Natural killer cell treated with Interleukin-12 subunit alpha and Interleukin-12 subunit beta and Interleukin-15 and Interleukin-18, amount 100 ng/mL, for 72 hours (primary cell): ENCODE measurements at places on chromosomes 1 and 21. TPM values are rescaled to one million over a fixed set of nuclear protein-coding genes. Genes with fewer than 3 reads are reported as not detected.

- DNase-seq, result peak; percentile 67
- no peaks in the 10 kb centered on the region for H3K36me3 ChIP-seq
- no peak within 1 kb of the TSS for H3K27ac ChIP-seq
- H3K4me3 ChIP-seq, result peak within 1 kb of the TSS; percentile 81
These were observed at the start of gene MANEAL for GRCh38 chr1:37793773-37794371. TSS of gene MANEAL (plus strand) at chr1:37793847. CDS start at chr1:37794183, 336 bp downstream.

GRCh38 chr1:29631361-29631760 is 395.0 kb downstream of the PTPRU start:
- H3K4me3 ChIP-seq, result no peak overlapping the region
- DNase-seq, result peak; percentile 45
- H3K27me3 ChIP-seq, result peaks cover 27% of the 10 kb centered on the region
- H3K36me3 ChIP-seq, result no peaks in the 10 kb centered on the region
- no peaks in the 10 kb centered on the region for H3K4me1 ChIP-seq

- peaks cover 12% of the 10 kb centered on the region for H3K4me1 ChIP-seq
- H3K27me3 ChIP-seq, result no peaks in the 10 kb centered on the region
- no peak for DNase-seq
- H3K4me3 ChIP-seq, result no peak overlapping the region
- H3K27ac ChIP-seq, result no peak overlapping the region
These were observed 520.5 kb downstream of the SMYD3 start for GRCh38 chr1:245986404-245987218.

DNA sequence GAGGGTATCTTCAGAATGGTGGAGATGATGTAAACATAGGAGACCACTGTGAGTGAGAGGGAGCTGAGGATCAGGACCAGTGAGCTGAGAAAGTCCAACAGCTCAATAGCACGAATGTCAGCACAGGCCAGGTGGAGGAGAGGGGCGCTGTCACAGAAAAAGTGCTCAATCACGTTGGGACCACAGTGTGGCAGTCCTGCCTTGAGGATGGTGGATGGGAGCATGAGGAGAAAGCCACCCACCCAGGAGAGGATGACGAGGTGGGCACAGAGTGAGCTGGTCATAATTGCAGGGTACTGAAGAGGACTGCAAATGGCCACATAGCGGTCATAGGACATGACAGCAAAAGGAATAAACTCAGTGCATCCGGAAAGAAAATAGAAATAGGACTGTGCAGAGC is 8.1 kb downstream of the OR11L1 start:
- H3K27ac ChIP-seq, result no peak overlapping the region
- H3K27me3 ChIP-seq, result no peaks in the 10 kb centered on the region
- no peaks in the 10 kb centered on the region for H3K36me3 ChIP-seq
- no peaks in the 10 kb centered on the region for H3K4me1 ChIP-seq
- no peak for DNase-seq

- H3K27me3 ChIP-seq, result no peaks in the 10 kb centered on the region
- H3K36me3 ChIP-seq, result no peaks in the 10 kb centered on the region
- DNase-seq, result no peak
- H3K4me3 ChIP-seq, result no peak overlapping the region
- H3K27ac ChIP-seq, result no peak overlapping the region
- H3K4me1 ChIP-seq, result no peaks in the 10 kb centered on the region
These were observed 103.6 kb downstream of the KIF26B start for GRCh38 chr1:245258271-245258920.

- no peak for DNase-seq
- no peaks in the 10 kb centered on the region for H3K36me3 ChIP-seq
- peaks cover 33% of the 10 kb centered on the region for H3K27me3 ChIP-seq
- no peak overlapping the region for H3K27ac ChIP-seq
These were observed 47.6 kb upstream of the RGS8 start for GRCh38 chr1:182731852-182732575.

- no peaks in the 10 kb centered on the region for H3K4me1 ChIP-seq
- H3K27ac ChIP-seq, result no peak overlapping the region
- DNase-seq, result no peak
- H3K27me3 ChIP-seq, result peaks cover 9% of the 10 kb centered on the region
- H3K36me3 ChIP-seq, result peaks cover 6% of the 10 kb centered on the region
- no peak overlapping the region for H3K4me3 ChIP-seq
These were observed 9.5 kb downstream of the ACTL8 start for GRCh38 chr1:17764591-17764990.

DNA sequence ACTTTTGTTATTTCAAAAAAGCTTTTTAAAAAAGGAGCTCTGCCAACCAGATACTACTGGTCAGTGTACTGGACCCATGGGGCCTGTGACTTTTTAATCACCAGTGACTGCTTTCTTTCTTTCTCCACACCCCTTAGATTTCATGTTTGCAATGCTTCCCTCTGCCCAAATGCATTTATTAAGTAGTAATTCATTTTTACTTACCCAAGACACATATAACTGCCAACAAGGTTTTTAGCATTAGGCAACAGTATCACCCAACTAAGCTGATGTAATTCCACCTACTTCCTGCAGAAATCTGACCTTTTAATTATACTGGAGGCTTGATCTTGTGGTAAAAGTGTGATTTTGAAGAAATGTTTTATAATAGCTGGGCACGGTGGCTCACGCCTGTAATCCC is 12.5 kb downstream of the MECR start:
- peaks cover 5% of the 10 kb centered on the region for H3K36me3 ChIP-seq
- no peaks in the 10 kb centered on the region for H3K27me3 ChIP-seq
- no peak overlapping the region for H3K4me3 ChIP-seq
- peaks cover 3% of the 10 kb centered on the region for H3K4me1 ChIP-seq
- peak overlapping the region; percentile 16 for H3K27ac ChIP-seq
- DNase-seq, result no peak

DNA sequence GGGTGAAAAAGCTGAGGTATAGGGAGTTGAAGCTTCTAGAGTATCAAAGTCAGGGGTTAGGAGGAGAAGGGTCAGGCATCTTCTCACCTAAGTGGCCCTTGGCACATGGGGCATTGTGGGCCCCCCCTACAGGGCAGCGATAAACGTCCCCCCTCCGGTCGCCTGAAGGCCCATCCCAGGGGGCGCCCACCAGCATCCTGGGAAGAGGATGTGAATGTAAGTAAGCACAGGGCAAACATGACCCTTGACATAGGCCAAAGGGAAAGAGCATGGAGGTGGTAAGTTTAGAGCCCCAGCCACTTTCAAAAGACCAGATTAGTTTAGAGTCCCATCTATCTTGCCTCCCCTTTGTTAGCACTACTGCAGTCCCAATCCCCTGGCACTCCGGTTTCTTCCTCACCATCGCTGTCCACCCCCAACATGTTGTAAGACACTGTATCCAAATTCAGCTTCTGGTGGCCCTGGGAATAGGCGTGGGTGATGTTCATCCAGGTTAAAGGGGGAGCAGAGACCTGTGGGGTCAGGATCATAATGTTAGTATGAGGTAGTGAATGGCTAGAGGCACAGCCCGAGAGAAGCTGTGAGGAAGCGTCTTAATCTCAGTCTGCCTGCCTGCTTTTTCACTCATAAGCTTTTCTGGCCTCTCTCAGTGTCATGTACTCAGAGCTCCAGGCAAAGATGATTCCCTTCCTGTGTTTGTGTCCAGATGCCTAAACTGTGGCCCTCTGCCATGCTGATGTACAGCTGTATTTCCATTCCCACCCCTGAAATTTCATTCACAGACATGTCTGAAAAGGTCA is 2.7 kb downstream of the ITGA10 start:
- peaks cover 12% of the 10 kb centered on the region for H3K36me3 ChIP-seq
- peaks cover 7% of the 10 kb centered on the region for H3K4me1 ChIP-seq
- no peak for DNase-seq

Gene FAM151A
- total RNA-seq, result not detected

DNA sequence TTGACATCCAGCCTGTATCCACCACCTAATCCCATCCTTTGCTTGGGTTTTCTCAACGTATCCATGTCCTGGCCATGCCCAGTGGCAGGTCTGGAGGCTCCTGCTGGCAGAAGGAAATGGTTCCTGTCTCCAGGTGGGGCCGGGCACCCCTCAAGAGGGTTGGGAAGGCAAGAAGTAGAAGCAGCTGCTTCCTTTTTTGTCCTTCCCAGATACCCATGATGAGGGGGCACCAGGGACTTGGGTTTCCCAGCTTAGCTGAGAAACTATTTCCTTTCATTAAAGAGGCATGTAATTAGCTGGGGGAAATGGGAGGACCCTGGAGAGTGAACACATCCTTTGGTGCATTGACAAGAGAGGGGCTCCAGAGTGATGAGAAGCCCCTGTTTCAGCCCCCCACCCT is 21.1 kb upstream of the SLC45A3 start:
- no peaks in the 10 kb centered on the region for H3K36me3 ChIP-seq
- H3K4me3 ChIP-seq, result no peak overlapping the region
- H3K27me3 ChIP-seq, result peaks cover 8% of the 10 kb centered on the region
- no peak for DNase-seq
- no peak overlapping the region for H3K27ac ChIP-seq
- H3K4me1 ChIP-seq, result no peaks in the 10 kb centered on the region
